ENCODE measurements at places on chromosomes 4 and X.

GRCh38 chr4:156773648-156774357 lies 197.8 kb downstream of the PDGFC start:
- no peak for DNase-seq

DNA sequence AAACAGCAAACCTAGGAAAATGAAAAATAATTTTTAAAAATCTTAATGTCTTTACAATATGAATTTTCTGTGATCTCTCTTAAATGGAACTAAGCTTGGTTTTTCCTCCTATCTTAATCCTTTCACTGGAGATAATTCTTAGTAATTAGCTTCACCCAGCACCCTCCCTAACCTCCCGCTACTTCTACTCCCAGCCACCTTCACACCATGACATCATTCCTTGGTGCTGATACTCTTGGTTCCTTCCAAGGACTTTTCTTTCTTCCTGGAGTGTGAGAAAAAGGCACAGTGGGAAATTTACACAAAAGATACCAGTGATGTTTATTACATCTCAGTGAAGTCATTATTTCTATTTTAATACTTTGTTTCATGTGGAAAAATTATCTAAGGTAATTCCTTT lies 163.6 kb upstream of the PLAC1 start:
- no peak for DNase-seq

- peak; percentile 72 for DNase-seq
Observed at GRCh38 chrX:10014462-10015354, 47.5 kb downstream of the CLDN34 start.

GRCh38 chr4:182179751-182180150 lies 63.5 kb upstream of the TENM3 start:
- DNase-seq: no peak

- DNase-seq: no peak
Observed at GRCh38 chr4:53734584-53735353, 143.5 kb upstream of the LNX1 start.

GRCh38 chr4:26953366-26953765 lies 92.7 kb downstream of the STIM2 start:
- no peak for DNase-seq

GRCh38 chrX:16853537-16853936 lies 16.6 kb downstream of the RBBP7 start:
- DNase-seq: no peak

- no peak for DNase-seq
Observed at GRCh38 chrX:104130808-104131207, 18.5 kb downstream of the ZCCHC18 start.

DNA sequence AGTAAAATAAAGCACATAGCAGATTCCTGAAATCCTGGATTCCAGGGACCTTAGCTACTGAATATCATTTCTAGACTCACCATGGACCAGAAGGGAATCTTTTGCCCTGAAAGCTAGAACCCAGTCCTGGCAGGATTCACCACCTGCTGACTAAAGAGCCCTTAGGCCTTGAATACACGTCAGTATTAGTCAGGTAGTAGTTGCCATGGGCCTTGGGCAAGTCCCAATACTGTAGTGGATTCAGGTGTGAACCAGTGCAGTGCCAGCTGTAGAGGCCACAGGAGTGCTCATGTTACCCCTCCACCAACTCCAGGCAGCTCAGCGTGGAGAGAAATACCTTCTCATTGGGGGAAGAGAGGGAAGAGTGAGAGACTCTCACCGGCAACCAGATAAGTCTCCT lies 64.1 kb upstream of the UBQLN2 start:
- no peak for DNase-seq

DNA sequence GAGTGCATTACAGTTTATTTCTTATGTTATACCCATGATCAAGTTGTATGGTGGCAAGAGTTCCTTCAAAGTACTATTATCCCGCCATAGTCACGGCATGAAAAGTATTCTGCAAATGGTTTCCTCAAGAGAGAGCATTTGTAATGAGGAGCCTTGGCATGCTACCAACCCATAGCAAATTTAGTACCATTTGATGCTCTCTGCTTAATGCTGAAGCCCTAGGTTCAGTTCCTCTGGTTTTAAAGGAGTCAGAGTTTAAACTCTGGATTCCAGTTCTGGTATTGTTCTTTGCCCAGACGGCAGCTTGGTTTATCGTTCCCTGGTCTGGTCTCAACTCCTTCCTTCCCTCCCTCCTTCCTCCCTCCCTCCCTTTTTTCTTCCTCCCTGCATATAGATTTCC lies 371.3 kb downstream of the BMPR1B start:
- DNase-seq: no peak

GRCh38 chr4:122980860-122981259 lies 58.5 kb upstream of the NUDT6 start:
- no peak for DNase-seq

DNA sequence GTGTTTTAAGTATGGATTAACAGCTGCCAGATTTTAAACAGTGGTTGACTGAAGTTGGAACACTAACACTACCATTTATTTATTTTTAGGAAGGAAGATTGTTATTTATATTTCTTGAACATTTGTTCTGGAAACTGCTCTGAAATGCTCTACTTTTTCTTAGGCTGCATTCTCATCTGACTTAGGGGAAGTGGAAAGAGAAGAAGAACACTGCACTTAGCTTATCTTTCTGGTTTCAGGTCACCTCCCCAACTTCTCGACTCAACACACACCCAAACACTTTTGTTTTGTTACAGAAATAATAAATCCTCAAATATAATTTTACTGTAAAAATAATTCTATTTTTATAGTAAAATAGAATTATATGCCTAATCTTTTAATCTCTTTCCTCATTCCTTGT lies 18.6 kb downstream of the BLTP1 start:
- DNase-seq: no peak

DNA sequence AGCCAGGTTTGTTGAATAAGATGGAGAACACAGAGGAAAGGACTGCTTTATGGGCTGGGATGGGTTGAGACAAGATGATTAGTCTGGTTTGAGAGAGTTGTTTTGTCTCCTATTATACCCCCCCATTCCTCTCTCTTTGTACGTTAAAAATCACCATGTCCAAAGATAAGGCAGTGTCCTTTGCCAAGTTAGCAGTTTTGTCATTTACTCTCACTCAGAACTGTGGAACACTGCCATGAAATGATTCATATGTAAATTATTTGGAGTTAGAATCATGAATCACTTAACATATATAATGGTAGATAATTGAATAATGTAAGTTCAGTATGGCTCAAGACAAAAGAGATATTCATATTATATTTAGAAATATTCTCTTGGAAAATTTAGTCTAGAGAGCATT lies 151.3 kb downstream of the DCLK2 start:
- no peak for DNase-seq

DNA sequence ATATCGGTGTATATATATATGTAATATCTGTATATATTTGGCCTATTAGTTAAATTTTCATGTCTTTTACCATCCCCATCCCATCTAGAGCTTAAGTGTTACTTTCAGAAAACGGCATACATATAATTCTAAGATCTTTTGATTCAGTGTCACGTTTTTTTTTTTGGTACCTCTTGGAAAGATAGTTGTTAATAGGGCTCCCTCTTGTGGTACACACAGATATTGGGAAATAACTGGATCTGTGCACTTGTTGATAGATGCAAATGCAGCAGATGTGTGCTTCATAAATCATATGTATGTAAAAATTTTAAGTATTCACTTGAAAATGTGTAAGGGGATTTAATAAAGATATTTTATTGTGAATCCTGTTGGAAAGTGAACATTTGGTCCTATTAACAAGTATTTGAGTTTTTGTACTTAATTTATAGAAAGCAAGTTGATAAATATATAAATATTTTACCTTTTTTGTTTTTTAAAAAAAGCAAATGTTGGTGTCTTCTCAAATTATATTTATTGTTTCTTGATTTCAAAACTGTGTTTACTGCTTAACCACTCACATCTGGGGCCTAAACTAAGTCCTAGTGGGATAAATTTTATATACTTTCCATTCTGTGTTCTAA lies 74.7 kb downstream of the PAQR3 start:
- peak; percentile 21 for DNase-seq

DNA sequence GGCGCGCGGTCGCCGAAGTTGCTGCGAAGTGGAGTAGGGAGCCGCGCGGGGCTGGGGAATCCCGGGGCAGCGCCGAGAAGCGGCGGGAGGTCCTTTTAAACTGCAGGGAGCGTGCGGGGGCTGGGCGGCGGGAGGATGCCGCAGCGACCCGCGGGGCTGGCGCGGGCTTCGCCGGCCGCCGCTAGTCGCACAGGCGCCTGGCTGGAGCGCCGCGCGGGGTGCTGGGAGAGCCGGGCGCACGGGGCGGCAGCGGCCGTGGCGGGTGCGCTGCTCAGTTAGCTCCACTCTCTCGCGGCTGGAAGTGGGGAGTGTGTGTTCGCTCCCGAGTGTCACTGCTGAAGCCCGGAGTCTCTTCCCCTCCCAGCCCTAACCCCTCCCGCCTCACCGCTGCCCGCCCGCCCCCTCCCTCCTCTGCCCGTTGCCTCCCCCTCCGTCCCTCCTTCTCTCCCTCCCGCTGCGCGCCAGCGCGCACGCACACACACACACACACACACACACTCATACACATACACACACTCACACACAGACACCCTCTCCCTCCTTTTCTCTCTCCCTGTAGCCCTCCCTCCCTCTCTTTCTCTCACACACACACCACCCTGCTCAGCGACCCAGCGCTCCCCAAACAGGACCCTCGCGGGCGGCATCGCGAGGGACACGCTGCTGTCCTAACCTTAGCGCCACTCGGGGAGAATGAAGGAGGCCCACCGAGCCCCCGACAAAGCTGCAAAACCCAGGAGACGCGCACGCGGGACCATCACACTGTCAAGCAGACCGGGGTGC lies at the start of gene NDNF:
TSS of gene NDNF (minus strand) at position 312 of the 780 bp plus-strand sequence. CDS start 26,698 bp downstream, outside the sequence.
- DNase-seq: no peak

DNA sequence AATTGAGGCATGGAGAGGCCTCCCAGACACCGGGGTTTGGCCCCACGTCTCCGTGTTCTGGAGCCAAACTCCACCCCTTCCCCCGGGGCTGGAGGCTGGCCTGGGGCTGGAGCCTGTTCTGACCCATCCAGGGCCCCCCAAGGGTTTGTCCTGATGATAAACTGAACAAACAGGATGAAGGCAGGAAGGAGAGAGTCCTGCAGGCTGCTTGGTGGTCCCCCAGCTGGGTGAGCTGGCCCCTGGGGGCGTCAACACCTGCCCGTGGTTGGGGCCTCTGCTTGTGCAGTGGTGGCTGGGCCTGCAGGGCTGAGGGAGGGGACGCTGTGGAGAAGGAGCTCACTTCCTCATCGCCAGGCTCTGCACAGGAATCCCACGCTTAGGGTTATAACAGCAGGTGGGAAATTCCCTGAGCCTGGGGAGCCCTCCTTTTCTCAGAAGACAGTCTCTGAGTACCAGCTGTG lies 2.3 kb downstream of the SH3TC1 start:
- no peak for DNase-seq

- DNase-seq: no peak
Observed at GRCh38 chr4:47012676-47013075, 18.7 kb upstream of the GABRB1 start.

GRCh38 chr4:19309378-19309777 lies 942.3 kb upstream of the SLIT2 start:
- no peak for DNase-seq

- DNase-seq: no peak
Observed at GRCh38 chr4:173883821-173884220, 353.8 kb upstream of the HAND2 start.

GRCh38 chr4:81164623-81165416 lies 50.2 kb downstream of the PRKG2 start:
- no peak for DNase-seq

DNA sequence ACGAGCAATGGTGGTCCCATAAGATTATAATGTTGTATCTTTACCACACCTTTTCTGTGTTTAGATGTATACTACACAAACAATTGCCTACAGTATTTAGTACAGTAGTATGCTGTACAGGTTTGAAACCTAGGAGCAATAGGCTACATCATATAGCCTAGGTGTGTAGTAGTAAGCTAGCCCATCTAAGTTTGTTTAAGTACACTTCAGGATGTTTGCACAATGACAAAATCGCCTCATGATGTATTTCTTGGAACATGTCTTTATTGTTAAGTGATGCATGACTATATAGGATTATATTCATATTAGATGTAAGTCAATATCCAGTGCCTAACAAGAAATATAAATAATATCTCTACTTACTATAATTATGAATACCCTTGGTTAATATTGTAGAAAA lies 104.6 kb downstream of the SLC10A6 start:
- DNase-seq: no peak

DNA sequence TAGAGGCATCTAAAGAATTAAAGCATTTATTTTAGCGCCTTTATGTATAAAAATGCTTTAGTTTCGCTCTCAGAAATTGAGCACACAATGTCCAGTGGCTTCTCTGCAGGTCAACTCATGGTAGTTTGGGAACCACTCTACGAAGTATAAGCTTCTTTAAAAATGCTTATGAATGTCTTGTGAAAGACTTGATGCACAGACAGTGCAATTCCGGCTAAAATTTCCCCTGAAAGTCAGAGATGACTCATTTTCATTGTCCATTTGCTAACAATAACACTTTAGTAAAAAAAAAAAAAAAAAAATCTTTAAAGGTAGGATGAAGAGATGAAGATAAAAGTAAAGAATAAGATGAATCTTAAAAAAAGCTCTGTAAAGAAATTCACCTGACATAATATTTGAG lies 117.2 kb downstream of the PDHA2 start:
- DNase-seq: no peak

- no peak for DNase-seq
Observed at GRCh38 chr4:94408549-94409374, 43.0 kb upstream of the PDLIM5 start.

- DNase-seq: no peak
Observed at GRCh38 chrX:104282166-104282725, 27.5 kb upstream of the ESX1 start.

DNA sequence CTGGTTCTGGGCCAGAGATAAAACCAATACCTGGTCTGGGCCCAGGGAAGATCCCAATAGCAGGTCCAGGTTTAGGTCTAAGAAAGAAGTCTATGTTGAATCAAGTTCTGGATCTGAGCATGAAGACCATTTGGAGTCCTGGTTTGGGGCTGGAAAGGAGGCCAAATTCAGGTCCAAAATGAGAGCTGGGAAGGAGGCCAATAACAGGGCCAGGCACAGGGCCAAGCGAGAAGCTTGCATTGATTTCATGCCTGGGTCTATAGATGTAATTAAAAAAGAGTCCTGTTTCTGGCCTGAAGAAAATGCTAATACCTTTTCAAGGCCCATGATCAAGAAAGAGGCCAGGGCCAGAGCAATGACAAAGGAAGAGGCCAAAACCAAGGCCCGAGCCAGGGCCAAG lies 3.4 kb downstream of the GPRASP1 start:
- DNase-seq: no peak

GRCh38 chrX:13620207-13620606 lies 32.7 kb upstream of the TCEANC start:
- DNase-seq: no peak
